ENCODE measurements at places on chromosomes 7 and 10.

DNA sequence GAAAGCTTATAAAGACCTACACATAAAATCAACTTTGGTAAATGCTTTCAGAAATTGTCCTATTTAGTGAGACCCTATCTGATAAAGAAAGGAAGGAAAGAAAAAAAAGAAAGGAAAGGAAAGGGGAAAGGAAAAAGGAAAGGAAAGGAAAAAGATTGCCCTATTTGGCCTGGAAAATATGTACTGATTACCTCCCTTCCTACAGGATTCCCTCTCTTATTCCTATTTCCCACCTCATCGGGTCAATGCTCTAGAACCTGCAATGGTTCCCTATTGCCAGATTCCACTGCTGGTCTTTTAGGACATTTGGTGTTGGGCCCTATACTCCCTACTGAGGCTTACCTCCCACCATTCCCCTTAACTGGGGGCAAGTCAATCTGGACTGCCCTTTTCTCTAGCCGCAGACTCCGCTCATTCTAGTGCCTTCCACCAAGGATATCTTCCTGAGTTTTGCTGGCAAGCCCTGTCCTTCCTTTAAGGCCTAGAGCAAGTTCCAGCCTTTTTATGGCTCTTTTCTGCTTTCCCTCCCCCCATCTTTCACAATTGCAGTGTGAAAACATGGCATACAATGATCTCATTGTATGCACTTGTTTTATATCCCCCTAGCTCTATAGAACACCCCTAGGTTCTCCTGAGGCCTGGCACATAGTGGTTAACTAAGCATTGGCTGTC lies 4.4 kb downstream of the DDIT4 start:
- DNase-seq = no peak

DNA sequence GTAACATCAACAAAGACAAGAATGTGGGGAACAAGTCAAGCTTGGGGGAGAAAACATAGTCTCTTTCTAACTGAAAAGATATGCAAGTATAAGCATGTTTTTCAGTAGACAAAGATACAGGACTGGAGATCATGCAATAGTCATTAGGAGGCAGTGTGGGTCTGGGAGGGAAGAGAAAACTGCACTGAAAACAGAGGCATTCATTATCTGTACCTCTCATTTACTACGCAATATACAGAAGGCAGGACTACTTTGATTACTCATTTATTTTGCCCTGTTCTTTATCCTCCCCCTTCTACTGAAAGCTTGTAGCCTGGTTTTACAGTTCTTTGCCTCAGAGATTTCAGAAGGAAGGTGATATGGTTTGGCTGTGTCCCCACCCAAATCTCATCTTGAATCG lies 341.2 kb downstream of the CRPPA start:
- no peak for DNase-seq

- DNase-seq = no peak
These were observed 459.1 kb downstream of the PLXNA4 start for GRCh38 chr7:132117181-132117580.

DNA sequence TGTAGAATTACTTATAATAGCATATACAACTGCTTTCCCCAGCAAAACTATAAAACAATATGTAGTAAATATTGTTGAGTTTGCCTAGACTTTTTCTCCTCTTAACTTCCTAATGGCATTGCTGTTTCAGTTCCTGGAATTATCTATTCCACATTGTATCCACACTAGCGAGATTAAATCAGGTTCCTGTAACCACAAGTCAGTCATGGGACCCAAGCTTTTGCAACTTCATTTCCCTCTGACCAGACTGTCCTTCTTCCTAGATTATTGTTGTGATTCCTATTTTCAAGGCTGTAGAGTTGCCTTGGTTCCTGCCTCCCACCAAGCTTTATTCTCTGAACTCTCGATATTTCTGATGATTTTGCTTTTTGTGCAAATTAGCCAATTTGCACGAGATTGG lies 173.3 kb upstream of the ZNF804B start:
- DNase-seq = no peak

- DNase-seq = no peak
These were observed 730.5 kb downstream of the ZWINT start for GRCh38 chr10:55630491-55631056.

GRCh38 chr10:69220507-69220906 lies 375 bp downstream of the HKDC1 start:
- DNase-seq = no peak

DNA sequence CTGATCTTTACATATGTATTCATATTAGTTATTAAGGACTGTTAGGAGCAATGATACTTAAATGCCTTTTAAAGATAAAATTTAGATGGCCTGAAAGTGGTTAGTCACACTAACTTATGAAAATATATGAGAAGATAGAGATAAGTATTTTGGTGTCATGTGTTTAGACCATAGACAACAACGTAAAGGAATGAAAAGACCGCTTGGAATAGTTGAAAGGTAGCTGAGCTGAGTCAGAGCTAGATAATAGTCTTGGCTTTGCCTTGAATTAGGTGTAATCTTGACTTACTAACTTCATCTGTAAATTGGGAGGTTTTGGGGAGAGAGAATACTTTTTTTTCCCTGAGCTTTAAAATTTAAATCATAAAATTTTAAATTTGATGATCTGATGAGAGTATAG lies 127.0 kb downstream of the LYZL1 start:
- no peak for DNase-seq

DNA sequence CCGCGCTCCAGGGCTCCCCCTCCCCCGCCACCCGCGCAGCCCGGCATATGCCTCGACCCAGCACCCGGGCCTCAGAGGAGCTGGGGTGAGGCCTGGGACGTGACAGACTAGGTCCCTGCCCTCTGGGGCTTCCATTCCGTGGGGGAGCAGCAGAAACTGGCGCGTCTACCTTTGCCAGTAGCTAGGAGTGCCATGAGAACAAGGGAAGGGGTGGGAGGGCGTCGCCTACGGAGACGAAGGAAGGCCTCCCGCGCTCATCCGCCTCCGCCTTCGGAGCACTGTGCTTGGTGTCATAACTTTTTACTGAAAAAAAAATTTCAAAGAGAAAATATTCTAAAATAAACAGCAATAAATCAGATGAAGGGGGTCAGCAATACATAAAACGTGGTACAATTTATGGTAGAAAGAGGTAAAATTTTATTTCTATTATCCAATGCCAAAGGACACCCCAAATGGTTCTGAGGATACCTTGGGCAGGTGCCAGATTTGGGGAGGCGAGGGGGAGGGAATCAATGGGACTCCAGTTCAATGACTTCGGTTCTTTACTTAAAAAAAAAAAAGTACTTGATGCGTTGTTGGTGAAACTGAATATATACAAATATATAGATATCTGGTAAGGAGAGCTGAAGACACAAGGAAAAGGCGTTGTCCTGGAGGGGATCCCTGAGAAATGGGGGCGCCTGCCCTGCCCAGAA lies 35.1 kb upstream of the GRID1 start:
- DNase-seq = no peak

GRCh38 chr10:71173466-71173865 lies 38.9 kb upstream of the UNC5B start:
- DNase-seq = no peak

GRCh38 chr7:122300211-122300932 lies 4.2 kb downstream of the FEZF1 start:
- DNase-seq = no peak

DNA sequence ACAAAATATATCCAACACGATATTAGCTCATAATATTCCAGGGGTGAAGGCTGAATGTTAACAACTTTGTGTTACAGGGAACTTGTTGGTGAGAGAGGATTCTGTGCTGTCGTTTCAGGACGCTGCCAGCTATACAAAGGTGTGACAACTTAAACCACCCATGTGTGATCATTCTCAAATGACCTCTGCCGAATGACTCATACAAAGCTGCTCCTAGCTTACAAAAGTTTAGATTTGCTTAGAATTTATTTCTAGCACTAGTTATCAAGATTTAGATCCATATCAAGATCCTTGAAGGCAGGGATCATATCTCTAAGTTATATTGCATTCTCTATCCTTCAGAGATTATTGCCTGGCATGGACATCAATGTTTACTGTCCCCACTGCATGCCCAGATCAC lies 65.3 kb downstream of the COBL start:
- DNase-seq = no peak

DNA sequence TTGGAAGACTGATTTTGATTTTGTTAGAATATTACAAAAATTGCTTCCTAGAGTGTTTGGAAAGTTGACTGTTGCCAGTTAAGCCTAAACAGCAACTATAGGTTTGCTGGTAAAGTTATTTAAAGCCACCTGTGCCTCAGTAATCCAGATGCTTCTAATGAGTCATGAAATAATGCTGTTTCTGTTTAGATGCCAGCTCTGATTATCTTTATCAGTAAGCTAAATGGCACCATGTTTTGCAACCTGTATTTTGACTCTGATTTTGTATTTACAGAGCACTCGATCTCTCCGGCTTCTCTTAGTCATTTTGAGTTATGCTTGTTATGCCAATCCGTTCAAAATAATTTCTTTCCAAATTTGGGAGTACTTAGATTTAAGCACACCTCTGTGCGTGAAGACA lies 366.1 kb downstream of the EXOC4 start:
- DNase-seq = no peak

DNA sequence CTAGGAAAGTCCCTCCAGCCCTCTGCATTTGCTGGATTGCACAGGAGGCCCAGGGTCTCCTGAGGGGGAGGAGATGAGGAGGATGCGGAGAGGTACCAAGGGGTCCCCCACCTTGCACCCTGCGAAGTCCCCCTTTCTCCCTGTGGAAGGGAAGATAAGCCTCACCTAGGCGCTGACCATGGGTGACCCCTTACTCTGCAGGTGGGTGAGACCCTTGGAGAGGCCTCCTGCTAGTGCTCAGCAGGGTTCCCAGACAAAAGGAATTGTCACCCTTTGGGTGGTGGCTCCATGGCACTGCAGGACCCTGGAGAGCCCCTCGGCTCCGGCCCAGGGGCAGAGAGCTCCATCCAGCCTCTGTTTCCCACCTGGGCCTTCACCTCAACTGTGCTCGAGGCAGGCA lies 107.0 kb upstream of the RET start:
- DNase-seq = no peak

GRCh38 chr10:110268442-110268841 lies 36.3 kb downstream of the SMNDC1 start:
- no peak for DNase-seq

DNA sequence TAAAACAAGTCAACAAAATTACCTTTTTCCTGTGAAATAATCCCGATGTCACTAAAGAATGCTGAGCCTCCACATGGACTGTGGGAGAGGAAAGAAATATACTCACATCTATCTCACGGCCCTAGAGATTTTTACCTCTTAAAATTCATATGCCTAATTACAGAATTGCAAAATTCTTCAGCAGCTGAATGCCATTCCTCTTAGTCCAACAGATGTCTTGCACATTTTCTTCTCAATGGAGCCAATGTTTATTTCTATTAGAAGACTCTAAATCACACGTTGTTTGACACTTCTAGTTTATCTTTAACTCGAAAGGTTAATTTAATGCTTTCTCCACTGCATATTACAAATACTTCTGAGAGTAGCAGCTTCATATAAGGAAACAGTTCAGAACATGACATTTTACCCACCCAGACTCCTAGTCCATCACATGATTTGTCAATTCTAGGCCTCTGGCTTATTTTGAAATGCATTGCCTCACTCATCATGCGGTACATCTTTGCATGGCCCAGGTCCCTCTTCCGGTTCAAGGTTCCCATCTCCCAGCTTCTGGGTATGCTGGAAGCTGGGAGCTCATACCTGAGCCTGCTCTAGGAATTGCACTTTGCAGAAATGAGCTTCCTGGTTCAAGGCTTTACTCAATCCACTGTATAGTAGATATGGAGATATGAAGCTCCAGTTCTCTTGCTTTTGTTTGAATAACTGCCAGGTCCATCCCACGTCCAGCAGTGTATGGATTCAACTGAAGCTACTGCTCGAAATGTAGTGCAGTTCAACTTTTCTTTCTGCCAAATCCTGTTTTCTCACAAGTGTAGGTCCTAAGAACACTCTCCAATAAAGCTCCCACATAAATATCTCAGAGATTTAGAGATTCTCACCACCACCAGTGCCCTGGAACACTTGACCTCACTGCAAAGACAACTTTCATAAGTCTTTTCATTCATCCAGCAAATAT lies 306.2 kb downstream of the GPR37 start:
- DNase-seq = no peak

DNA sequence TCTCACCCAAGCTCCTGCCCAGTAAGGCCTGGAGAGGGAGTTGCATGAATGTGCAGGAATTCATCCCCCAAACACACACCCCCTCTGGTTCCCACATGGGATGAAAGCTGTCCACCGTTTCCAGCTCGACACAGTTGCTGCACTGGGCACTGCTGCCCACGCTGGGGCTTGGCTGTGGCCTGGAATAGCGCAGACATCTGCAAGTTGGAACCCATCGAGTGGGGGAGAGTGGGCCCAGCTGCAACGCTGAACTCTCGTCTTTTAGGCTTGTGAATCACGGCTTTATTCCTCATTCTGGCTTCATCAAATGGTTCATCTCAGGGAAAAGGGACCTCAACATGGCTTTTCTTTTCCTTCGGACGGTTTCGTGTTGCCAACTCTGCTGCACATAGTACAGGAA lies 264.7 kb downstream of the DNAJB6 start:
- no peak for DNase-seq

- no peak for DNase-seq
These were observed 608.0 kb downstream of the PHTF2 start for GRCh38 chr7:78406531-78406930.

GRCh38 chr10:112159469-112159868 lies 24.1 kb downstream of the GPAM start:
- DNase-seq = no peak

DNA sequence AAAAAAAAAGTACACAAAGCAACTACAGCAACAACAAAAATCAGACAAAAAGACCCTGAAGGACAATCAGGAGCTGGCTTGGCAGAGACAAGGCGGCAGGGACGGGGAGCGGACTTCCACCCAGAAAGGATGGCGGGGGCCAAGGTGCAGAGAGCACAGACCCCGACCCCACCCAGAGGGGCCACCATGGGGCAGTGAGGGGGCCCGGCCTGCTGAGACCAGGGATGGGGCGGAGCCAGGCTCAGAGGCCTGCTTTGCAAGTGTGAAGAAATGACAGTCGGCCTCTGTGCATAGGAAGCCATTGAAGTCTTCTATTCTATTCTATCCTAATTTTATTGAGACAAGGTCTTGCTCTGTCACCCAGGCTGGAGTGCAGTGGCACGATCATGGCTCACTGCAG lies 82.0 kb downstream of the ELFN1 start:
- no peak for DNase-seq

GRCh38 chr7:12305502-12305901 lies 94.4 kb downstream of the TMEM106B start:
- no peak for DNase-seq

GRCh38 chr7:55775051-55775420 lies 87.5 kb downstream of the SEPTIN14 start:
- DNase-seq = no peak

GRCh38 chr7:70384891-70385290 lies 747.1 kb upstream of the GALNT17 start:
- DNase-seq = no peak

DNA sequence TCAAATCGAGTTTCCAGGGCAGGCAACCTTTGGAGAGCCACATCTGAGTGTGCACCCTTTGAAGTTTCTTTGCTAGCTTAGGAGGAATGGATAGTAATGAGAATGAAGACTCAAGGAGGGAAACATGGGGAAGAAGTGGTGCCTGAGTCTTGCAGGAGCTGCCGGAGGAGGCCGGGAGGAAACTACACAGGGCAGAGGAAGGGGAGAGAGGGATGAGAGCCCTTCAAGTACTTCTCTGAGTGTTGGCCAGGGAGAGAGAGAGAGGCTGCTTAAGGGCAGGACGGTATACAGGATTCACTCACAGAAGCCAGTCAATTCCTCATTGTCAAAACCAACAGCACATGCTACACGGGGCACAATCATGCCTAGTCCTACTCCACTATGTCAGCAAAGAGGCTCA lies 74.4 kb upstream of the ZNRF2 start:
- no peak for DNase-seq

- no peak for DNase-seq
These were observed 9.2 kb downstream of the NEBL start for GRCh38 chr10:20887706-20888555.

Measured in GM19239 (cell line).